Activated CD4-positive, alpha-beta memory T cell treated with anti-CD3 and anti-CD28 coated beads, Interleukin-2, amount 10 ng/mL, durations not matched to agents 7 days and 5 days (primary cell): ENCODE measurements at places on chromosomes 7 and 10. TPM values are rescaled to one million over a fixed set of nuclear protein-coding genes. Genes with fewer than 3 reads are reported as not detected.

MYOZ1 gene
- not detected for total RNA-seq

SLC26A5 gene
- not detected for total RNA-seq

AKR1D1 gene
- total RNA-seq: not detected

SLC26A3 gene
- not detected for total RNA-seq

MBL2 gene
- total RNA-seq: not detected

MALRD1 gene
- total RNA-seq: not detected

ATOH7 gene
- not detected for total RNA-seq

PRSS1 gene
- total RNA-seq: not detected

MMRN2 gene
- not detected for total RNA-seq

RAB11FIP2 gene
- total RNA-seq: 12.0 TPM

CCDC172 gene
- total RNA-seq: not detected

RBM20 gene
- not detected for total RNA-seq

CAMK2B gene
- total RNA-seq: 0.10 TPM

UPK3B gene
- 0.83 TPM for total RNA-seq

FBXO24 gene
- 2.7 TPM for total RNA-seq

MINDY4 gene
- 1.5 TPM for total RNA-seq

FGFBP3 gene
- 1.3 TPM for total RNA-seq

FGL2 gene
- 4.2 TPM for total RNA-seq

CCDC7 gene
- total RNA-seq: 12.7 TPM

ATG9B gene
- total RNA-seq: 7.9 TPM

FKBP6 gene
- not detected for total RNA-seq

GIMAP1 gene
- total RNA-seq: 21.0 TPM

DBNL gene
- total RNA-seq: 176 TPM

ASZ1 gene
- not detected for total RNA-seq

PLEKHS1 gene
- 0.08 TPM for total RNA-seq

MKLN1 gene
- 37.3 TPM for total RNA-seq

AEBP1 gene
- total RNA-seq: 0.30 TPM

KMT2E gene
- 122 TPM for total RNA-seq

CADPS2 gene
- total RNA-seq: not detected

PNLIPRP2 gene
- not detected for total RNA-seq

SPAM1 gene
- total RNA-seq: not detected

MEPCE gene
- total RNA-seq: 36.7 TPM

SPDYE11 gene
- total RNA-seq: not detected

DKK1 gene
- total RNA-seq: not detected

NXPH1 gene
- total RNA-seq: not detected

SFTPD gene
- total RNA-seq: not detected

SAMD9 gene
- 92.0 TPM for total RNA-seq

FAM25A gene
- total RNA-seq: not detected
